Activated CD4-positive, alpha-beta T cell treated with anti-CD3 and anti-CD28 coated beads, Interleukin-2, amount 10 ng/mL, durations not matched to agents 24 days and 14 days (primary cell): ENCODE measurements at places on chromosomes 1 and 21. TPM values are rescaled to one million over a fixed set of nuclear protein-coding genes. Genes with fewer than 3 reads are reported as not detected.

Gene AVPR1B
- not detected in 2 replicates for total RNA-seq

Gene KCNT2
- not detected in 2 replicates for total RNA-seq

Gene G0S2
- 449 and 477 TPM in 2 replicates for total RNA-seq

Gene PADI3
- not detected in 2 replicates for total RNA-seq

Gene MYOG
- total RNA-seq, result not detected in 2 replicates

DNA sequence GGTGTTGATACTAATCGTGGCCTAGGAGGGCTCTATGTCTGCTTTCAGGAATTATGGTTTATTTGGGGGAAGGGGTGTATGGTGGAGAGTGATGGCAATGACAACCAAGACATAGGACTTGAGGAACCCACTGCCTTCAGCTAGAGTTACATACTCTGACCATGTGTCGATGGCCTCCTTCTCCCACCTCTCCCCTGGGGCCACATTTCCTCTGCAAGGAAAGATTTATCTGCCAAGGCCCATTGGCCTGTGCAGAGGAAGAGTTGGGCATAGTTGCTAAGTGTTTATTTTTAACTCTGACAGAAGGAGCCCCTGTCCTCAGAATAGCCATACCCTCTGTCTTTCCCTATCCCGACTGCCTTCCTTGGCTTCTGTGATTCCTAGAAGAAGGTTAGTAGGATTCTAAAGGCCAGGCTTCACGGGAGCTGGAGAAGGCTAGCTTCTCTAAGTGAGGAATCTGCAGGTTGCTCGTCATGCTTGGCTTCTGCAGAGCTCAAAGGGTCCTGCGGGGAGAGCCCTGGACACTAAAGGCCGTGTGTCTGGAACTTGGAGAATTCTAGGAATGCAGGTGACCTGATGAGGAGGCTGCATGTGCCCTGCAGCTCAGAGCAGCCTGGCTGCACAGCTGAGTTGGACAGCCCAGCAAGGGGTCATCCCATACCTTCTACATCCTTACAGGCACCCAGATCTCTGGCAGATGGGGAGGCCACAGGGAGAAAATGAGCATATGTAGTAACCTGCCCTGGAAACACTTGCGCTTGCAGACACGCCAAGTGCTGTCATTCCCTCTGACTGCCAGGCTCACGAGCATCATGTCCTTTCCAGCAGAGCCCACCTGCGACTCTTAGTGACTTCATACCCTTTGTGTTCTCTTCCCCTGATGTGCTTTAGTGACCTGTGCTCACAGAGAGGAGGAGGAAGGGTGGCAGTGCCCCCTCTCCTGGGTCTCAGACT, 9.7 kb downstream of the MAPKAPK2 start:
- DNase-seq, result no peak

- DNase-seq, result no peak
Measured at GRCh38 chr21:20949884-20950283, 48.3 kb upstream of the NCAM2 start.

GRCh38 chr1:167375949-167376348, 142.4 kb downstream of the CD247 start:
- DNase-seq, result no peak

DNA sequence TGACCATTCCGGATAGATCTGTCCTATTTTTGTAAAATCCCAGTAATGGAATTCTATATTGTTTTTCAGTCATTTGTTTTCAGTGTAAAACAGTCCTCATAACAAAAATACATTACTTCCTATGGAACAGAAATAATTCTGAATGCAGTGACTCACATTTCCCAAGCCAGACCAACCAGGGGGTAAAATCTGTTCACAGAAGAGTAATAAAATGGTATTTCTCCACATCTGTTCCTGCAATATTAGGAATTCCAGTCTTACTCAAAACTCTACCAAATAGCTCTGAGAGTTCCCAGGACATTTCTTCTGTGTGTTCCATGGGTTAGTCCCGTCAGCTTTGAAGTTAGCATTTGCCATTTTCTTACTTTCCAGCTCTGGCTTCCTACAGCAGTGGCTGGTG, 2.6 kb upstream of the DDR2 start:
- no peak for DNase-seq

GRCh38 chr21:34900376-34900775, 148.7 kb downstream of the RUNX1 start:
- DNase-seq, result no peak

GRCh38 chr1:178518894-178519293, 6.0 kb downstream of the TEX35 start:
- DNase-seq, result no peak
